Activated CD4-positive, alpha-beta T cell treated with anti-CD3 and anti-CD28 coated beads, Interleukin-2, amount 50 U/mL, for 4 hours (primary cell): ENCODE measurements at places on chromosomes 7 and 10.

GRCh38 chr7:47190462-47190861 is 391.4 kb downstream of the TNS3 start:
- no peak for DNase-seq

DNA sequence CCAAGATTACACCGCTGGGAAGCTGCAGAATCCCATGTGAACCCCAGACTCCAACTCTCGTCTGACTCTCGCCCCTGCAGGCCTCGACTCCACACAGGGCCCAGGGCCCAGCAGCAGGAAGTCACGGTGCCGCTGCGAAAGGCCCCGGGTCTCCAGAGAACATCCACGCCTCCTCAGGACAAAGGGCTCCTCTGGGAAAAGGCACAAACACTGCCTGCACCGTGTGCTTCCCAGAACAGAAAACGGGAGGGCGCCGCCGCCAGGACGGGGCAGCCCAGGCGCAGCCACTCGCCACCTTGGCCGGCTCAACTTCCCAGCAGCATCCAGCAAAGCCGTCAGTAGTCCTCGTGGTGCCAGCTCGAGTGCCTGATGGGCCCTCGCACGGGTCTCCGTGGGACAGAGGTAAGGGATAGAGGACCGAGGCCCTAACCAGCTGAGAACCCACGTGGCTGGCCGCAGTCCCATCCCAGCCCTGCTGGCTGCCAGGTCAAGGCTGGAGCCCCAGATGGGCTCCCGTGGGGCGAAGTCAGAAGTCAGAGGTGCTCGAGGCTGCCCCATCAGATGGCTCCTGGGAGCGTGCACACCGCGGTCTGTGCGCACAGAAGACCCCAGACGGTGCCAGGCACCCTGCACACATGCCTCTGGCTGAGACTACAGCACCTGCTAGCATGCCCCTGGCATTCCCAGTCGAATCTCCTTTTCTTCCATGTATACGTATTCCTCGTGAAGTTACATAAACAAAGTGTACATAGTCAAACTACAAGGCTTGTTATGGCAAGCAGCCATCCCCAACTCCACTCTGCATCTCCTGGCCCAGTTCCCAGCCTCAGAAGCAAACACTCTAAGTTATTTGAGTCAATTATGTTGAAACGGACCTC is 60.2 kb downstream of the MAD1L1 start:
- DNase-seq = no peak

- no peak for DNase-seq
These were observed 280.9 kb upstream of the YAE1 start for GRCh38 chr7:39285256-39285655.

- DNase-seq = no peak
These were observed 1.6 kb downstream of the CAMK1D start for GRCh38 chr10:12350925-12351324.

DNA sequence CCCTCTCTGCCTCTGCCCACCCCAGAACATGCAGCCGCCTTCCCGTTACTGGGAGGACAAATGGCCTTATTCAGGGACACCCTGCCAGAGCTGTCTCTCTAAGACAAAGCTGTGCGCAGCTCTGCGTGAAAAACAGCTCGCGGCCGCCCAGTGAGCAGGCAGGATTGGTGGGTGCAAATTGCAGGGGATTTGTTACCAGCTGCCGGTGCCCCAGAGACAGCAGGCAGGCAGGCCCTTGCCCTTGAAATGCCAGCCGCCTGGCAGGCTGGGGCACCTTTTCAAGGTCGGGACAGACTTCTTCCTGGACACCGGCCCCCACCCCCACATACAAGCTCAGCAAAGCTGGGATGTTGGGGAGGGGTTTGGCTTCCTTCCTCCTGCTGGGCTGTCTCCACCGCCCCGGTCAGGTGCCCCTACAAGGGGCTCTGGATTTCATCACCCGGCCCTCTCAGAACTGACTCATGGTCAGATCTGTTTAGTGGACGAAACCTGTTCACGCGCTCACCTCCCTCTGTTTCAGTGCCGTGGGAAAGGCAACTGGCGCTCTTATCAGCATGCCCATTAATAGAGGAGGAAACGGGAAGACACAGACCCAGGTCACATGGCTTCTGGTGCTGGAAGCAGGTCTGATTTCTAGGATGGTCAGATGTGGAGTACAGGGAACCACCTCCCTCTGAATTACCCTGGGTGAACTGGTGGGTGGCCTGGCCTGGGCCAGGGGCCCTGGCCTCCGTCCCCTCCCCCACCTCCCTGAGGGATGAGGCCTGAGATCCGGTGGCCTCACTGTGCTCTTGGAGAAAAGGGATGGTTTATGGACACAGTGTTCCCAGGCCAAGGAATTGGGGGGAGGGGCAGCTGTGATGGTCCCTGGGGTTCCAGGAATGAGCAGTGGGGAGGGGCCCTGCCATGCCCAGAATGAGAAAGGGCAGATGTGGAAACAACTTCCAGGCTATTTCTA is 123.9 kb upstream of the PPIF start:
- no peak for DNase-seq

DNA sequence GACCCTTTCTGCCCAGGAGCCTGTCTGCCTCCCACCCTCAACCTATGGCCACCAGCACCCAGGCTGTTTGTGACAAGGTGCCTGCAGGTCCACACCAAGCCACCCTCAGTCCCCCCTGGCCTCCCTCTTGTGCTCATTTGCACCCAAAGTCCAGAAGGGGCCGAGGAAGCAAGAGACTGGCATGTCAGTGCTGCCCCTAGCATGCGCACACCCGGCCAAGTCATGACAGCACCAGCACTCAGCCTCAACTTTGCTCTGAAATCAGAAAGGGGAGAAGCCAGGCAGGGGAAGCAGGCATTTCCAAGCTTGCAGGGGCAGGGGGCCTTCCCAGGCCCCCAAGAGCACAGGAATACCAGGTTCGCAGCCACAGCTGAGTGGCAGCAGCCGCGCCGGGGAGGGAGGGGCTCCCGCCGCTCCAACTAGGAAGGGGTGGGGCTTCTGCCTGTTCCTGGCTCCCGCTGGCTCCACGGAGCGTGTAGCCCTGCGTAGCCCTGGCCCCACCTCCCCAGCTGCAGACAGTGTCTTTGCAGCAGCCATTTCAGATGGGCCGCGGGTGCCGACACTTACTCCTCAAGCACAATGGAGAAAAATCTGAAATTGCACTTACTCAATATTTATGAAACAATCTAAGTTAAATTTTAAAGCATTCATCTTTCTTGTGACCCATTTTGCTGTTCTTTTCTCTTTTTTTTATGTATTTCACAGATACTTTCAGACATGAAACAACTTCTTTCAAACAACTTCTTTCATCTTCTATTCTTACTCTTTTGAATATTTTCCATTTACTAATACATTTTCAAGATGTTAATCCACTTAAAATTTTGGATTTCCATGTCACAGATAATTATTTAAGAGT is 54.9 kb upstream of the ABCB5 start:
- DNase-seq = no peak

- no peak for DNase-seq
These were observed 39.2 kb upstream of the DMTF1 start for GRCh38 chr7:87113077-87113476.

DNA sequence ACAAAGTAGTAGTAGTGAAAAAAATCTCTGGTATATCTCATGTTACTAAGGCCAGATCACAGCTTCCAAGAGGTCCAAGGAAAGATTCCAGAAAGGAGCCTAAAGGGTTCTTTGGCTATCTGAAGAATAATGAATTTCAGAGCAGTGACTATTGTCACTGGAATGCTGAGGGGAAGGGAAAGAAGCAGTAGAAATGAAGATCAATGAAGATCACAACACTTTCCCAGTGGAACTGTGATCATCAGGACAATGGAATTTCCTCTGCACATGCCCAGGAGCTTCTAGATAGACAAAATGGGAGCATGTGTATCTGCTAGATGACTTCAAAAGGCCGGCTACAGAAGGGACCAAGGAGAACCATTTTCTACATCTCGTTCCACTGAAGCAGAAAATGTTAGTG is 219.5 kb upstream of the PHYHIPL start:
- no peak for DNase-seq

- DNase-seq = no peak
These were observed 152.6 kb downstream of the SLC16A9 start for GRCh38 chr10:59557052-59557451.

DNA sequence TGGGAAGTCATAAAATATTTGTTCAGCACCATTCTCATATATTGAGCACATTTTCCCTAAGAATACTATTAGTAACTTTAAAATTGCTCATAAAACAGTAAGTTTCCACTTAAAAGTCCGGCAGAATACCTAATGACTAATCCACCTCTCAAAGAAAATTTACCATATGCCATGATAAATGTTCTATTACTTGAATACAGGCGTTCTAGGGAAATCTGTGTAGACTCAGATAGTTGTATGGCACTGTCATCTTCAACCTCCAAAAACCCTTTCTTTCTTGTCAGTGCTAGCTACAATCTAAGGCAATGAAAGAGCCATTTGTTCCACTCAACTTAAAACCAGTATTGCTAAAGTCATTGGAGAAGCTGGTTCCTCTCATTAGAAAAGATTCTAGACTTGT is 7.3 kb downstream of the GPR37 start:
- DNase-seq = no peak

GRCh38 chr10:34715511-34716187 is 99.4 kb downstream of the PARD3 start:
- DNase-seq = no peak

- DNase-seq = no peak
These were observed 397 bp upstream of the NFE2L3 start for GRCh38 chr7:26151650-26151952.

- no peak for DNase-seq
These were observed 77.4 kb downstream of the SEMA3C start for GRCh38 chr7:80841423-80841955.

DNA sequence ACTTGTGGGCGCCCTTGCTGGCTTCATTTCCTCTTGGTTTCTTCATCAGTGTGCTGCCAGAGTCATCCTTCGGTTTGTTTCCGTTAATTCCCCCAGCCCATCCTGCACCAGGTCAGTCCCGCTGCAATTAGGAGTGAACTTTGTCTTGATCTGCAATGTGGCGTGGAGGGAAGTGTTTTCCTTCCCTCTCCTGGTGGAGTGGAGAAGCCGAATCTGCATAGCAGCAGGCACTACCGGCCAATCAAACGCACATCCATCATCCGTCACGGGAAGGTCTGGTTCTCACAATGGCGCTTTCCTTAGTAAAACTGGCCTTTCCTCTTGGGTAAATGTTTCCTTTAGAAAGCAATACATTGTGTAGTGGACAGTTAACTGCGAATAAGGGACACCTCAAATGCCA is 337.5 kb downstream of the CXCL12 start:
- no peak for DNase-seq

GRCh38 chr10:119567978-119568377 is 25.5 kb upstream of the RGS10 start:
- DNase-seq = no peak

DNA sequence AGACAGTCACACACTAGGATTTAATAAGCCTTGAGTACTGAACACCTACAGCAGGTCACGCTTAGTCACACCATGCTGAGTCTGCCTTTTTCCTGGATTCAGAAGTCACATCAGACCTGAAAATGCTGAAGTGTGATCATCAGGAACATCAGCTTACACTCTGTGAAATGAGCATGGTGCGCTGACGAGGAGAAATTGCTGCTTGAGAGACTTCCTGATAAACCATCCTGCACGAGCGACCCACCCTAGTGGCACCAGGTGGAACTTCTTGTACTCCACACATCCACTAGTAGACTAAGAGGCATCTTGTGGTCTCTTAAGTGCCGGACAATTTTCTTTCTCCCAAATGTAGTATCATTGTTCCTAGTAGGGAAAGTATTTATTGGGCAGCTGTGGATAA is 51.8 kb upstream of the MRLN start:
- DNase-seq = no peak

DNA sequence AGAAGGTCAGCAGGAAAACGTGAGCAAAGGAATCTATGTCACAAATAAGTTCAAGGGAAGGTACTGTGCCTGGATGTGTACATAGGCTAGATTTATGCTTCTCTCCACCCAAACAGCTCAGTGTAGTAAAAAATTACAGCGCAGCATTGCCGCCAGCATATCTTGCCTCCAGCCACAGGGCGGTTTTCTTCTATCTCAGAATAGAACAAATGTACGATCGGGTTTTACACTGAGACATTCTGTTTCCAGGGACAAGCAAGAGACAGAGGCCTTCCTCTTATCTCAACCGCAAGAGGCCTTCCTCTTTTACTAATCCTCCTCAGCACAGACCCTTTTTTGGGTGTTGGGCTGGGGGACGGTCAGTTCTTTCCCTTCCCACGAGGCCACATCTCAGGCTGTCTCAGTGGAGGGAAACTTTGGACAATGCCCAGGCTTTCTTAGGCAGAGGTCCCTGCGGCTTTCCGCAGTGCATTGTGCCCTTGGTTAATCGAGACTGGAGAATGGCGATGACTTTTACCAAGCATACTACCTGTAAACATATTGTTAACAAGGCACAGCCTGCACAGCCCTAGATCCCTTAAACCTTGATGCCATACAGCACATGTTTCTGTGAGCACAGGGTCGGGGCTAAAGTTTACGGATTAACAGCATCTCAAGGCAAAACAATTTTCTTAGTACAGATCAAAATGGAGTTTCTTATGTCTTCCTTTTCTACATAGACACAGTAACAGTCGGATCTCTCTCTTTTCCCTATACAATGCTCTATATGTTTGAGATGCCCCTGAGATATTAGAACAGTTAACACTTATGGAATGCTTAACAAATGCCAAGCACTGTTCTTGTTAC is 11.6 kb upstream of the ABHD11 start:
- DNase-seq = no peak
